ENCODE measurements at places on chromosomes 12 and 14. TPM values are rescaled to one million over a fixed set of nuclear protein-coding genes. Genes with fewer than 3 reads are reported as not detected.

Gene LGR5
- not detected for total RNA-seq

Gene HSPB8
- 15.1 TPM for total RNA-seq

Gene LMO3
- not detected for total RNA-seq

Gene NRIP2
- total RNA-seq: not detected

Gene PCED1B
- 45.6 TPM for total RNA-seq

Gene GCH1
- total RNA-seq: 3.2 TPM

Gene ATL1
- 5.0 TPM for total RNA-seq

Gene TIGAR
- 43.9 TPM for total RNA-seq

Gene C3AR1
- total RNA-seq: not detected

Gene CLEC9A
- not detected for total RNA-seq

Gene SLC6A12
- total RNA-seq: 1.0 TPM

Gene RD3L
- not detected for total RNA-seq

Gene GARIN6
- total RNA-seq: not detected

Gene ASIC1
- 5.6 TPM for total RNA-seq

Gene LTB4R
- 8.6 TPM for total RNA-seq

Gene CLEC12A
- total RNA-seq: not detected

Gene GPR84
- not detected for total RNA-seq

Gene OR6C4
- not detected for total RNA-seq

All from A549 treated with DMSO at 1 μM for 4 hours (cell line).